ENCODE measurements at places on chromosomes 2 and 18.
A peak's percentile ranks its signal among the peaks of the same experiment; 100 is the strongest.

DNA sequence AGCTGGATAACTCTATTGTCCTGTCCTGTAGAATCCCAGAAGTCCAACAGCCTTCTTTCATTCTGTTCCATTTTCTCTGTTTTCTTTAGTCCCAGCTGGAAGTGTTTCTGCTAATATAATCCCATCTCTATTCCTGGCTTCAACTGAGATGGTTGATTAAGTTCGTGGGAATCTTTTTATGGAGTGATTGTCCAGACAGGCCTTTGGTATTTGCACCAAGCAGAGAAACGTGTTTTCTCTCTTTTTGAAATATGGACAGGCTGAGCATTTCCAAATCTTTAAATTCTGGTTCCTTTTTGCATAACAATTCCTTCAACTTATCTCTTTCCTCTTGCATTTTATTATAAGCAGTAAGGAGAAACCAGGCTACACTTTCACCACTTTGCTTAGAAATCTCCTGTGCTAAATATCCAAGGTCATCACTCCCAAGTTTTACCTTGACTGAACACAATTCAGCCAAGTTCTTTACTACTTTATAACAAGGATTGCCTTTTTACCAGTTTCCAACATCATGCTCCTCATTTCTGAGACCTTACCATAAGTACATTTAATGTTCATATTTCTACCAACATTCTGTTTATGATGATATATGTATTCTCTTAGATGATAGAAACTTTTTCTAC, 108.8 kb downstream of the ZFP36L2 start:
- no peak for DNase-seq

GRCh38 chr2:100427627-100428258, 10.3 kb upstream of the CHST10 start:
- no peak for DNase-seq

GRCh38 chr18:64165906-64166305, 17.0 kb upstream of the LINC00305 start:
- DNase-seq = no peak

GRCh38 chr18:27838225-27838624, 338.7 kb downstream of the CDH2 start:
- no peak for DNase-seq

GRCh38 chr2:10221976-10222870, 80.5 kb upstream of the HPCAL1 start:
- DNase-seq = no peak

DNA sequence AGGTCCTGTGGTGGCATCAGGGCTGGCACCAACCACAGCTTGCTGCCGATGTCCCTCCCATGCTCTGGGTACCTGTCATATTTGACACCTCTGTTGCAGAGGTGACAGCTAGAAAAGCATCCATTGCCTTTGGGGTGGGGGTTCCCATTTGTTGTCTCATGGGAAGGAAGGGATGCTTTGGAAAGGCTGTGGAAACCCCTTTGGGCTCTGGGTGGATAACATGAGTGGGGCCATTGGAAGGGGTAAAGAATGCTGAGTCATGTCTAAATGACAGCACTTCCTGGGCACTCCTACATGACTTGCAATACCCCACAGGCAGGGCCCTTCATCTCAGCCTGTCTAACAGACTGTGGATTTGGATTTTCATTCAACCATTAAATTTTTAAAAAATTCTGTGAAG, 27.8 kb downstream of the CTIF start:
- DNase-seq = no peak

DNA sequence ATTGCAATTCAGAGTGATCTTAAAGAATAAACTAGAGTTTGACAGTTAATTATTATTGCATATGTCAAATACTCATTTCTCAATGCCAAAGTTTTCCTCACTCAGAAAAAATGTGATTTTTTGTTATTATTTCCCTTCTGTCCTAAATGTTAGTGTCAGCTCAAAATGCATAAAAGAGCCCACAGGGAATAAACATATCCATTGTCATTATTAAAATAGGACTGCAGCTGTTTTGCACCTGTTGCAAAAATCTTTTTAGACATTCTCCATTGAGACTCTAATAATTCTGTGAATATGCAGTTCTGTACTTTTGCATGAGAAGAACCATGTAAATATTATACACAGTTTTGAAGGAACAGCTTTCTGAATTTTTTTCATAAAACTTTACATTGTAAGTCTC, 540.0 kb upstream of the SLC39A10 start:
- no peak for DNase-seq

GRCh38 chr2:15222856-15223255, 338.3 kb downstream of the NBAS start:
- DNase-seq = no peak

GRCh38 chr2:20643826-20644225, 7.1 kb downstream of the HS1BP3 start:
- no peak for DNase-seq

- no peak for DNase-seq
Observed at GRCh38 chr2:235116885-235117492, 165.2 kb downstream of the SH3BP4 start.

DNA sequence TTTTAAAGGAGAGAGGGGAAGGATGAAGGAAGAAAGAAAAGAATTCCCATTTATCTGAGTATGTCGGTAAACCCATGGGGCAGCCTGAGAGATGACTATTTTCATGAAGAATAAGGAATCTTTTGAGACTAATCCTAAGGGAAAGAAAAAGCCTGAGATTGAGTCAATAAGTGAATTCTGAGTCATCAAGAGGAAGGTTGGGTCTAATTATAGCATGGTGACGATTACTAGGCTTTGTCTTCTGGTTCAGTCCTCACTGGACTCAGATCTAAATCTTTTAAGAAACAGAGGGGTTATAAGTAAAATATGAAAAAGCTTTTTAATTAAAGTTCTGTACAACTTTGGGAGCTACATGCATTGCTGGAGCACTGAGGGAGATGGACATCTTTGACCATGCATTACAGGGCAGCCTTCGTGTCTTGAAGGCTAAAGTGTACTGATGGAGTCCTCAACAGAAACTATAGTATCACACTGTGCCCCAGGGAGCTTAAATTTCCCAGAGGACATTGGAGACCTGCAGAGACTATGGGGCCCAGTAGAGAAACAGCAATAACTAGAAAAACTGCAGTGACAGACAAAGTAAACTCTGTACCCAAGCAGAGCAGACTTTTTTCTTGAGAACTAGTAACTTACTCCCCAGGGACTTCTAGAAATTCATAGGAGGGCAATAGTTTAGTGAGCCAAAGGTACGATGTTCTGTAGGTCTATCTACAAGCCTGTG, 260.9 kb downstream of the RAD51AP2 start:
- DNase-seq = no peak

DNA sequence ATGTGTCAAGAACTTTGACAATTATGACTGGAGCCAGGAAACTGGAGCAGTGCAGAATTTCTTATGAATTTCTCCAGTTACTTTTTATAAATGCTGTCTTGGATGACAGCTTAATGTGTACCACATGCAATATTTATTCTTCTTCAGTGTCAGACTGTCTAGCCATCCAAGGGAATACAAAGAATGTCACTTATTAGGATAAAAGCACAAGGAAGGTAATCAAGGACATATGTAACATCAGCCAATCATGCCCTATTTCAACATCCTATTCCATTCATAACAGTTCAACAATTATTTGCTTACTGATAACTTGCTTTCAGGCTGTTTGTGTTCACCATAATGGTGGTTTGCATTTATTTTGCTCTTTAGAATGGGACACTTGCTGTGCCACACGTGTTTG, 139.8 kb downstream of the OLA1 start:
- DNase-seq = no peak

- no peak for DNase-seq
Observed at GRCh38 chr18:59038295-59039039, 101.2 kb upstream of the SEC11C start.

GRCh38 chr18:28078849-28079248, 98.1 kb downstream of the CDH2 start:
- no peak for DNase-seq

- no peak for DNase-seq
Observed at GRCh38 chr2:127614731-127615130, 31.2 kb upstream of the GPR17 start.

DNA sequence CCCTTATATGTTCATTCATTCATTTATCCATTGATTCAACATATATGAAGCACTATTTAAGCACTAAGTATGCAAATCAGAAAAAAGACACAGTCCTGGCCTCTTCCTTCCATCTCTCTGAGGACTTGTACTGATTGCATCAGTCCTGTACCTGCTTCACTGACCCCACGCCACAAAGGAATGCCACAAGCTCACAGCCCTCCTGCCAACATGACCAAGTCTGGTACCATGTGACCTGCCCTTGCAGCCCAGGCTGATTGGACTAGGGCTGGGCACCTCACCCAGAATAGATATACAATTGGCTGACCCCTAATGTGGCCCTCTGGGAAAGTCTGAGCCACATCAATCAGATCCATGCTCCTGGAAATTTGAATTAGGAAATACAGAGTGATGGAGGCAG, 196.6 kb downstream of the AGPS start:
- no peak for DNase-seq

DNA sequence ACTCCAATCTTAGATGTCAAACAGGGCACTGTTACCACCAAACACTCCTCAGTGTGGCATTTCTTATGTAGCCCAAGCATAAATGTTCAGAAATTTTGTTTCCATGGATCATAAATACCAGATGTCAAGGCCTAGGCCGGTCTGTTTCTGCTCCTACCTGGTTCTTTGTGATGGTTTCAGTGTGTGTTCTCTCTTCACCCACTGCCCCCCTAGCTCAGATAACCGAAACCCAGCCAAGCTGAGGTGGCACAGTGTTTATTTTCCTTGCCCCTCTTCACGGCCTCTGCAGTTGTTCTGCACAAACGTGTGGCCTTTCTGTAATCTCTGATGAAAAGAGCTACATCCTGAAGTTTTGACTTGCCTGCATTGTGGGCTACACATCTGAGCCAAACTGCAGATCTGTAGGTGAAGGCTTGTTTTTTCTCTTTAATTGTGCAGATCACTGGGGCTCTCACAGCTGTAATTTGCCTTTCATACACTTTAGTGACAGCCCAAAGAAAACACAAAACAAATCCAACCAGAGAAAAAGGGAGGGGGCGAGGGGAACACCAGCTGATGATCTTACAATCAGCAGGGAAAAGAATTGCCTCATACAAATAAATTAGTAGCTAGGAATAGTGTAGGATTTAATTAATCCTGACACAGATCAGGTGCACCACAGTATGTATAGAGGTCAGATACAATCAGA, 99.1 kb downstream of the NRP2 start:
- DNase-seq = no peak

- DNase-seq = no peak
Observed at GRCh38 chr2:170354855-170355780, 177.2 kb downstream of the MYO3B start.

DNA sequence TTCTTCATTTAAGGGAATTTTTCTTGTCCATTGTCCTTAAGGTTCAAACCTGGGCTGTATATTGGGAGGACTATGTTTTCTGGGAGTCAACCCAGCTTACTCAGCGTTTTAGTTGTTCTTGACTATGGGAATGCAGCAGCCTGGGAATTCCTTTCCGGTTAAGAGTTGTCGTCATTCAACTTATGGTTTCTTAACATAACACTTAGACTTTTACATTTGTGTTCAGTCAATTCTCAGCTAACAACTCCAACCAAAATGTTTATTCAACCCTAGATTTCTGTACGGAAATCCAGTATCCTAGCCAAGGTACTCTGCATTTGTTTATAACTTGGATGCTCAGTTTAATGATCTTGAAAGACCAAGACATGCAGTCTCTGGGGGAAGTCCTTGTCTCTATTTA, 960.9 kb downstream of the CBLN2 start:
- DNase-seq = no peak

DNA sequence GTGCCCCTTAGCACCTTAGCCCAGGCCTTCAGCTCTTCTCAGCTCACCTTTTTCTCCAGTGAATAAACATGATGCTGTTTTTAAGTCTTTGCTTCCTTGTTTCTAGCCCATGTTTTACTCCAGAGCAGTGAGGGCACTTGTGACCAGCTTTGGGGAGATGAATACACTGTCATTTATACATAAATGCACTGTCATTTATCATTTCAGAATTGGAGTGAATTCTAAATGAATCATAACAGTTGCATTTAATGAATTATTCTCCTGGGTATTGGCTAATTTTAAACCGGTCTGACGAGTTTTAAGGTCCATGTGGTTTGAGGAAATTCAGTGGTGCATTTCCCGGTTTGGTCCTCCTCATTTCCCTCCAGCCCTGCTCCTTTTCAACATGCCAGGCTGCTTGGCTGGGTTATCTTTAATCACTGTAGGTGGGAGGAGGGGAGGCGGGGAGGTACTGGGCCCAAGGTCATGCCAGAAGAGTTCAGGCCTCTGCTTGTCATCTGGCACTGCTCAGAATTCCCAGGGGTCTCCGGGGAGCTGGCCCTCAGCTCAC, 23.9 kb downstream of the PRKCE start:
- no peak for DNase-seq

GRCh38 chr2:200873560-200873959, 9.1 kb upstream of the CLK1 start:
- no peak for DNase-seq

DNA sequence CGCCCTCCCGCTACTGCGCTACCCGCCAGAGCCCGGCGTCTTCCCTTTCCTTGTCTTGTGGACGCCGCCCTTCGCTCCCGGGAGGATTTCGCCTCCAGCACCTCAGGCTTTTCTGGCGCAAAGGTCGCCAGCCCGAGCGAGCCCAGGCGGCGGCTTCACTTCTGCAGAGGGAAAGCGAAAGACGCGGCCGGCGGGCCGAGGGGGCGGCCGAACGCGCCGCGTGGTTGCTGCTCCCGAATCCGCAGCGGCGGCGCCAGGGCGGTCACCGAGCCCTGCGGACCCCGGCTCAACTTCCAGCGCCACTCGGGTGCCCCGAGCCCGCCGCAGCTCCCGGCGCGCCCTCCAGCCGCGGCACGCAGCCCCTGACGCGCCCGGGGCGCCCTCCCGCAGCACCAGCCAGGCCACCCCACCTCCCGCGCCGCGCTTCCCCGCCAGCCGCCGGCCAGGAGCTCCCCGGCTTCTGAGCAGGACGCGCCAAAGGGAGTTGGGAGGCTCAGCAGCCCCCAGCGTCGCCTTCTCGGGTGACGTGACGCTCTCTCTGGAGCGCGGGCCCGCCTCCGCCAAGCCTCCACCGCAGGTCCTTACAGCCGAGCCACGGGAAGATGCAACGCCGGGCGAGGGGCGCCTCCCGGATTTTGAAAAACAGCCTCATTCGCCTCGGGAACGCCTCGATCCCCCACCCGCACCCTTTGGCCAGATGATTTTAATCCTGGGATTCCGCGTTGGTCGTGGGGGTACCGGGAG, 84.9 kb upstream of the EPB41L3 start:
- peak; percentile 71 for DNase-seq

DNA sequence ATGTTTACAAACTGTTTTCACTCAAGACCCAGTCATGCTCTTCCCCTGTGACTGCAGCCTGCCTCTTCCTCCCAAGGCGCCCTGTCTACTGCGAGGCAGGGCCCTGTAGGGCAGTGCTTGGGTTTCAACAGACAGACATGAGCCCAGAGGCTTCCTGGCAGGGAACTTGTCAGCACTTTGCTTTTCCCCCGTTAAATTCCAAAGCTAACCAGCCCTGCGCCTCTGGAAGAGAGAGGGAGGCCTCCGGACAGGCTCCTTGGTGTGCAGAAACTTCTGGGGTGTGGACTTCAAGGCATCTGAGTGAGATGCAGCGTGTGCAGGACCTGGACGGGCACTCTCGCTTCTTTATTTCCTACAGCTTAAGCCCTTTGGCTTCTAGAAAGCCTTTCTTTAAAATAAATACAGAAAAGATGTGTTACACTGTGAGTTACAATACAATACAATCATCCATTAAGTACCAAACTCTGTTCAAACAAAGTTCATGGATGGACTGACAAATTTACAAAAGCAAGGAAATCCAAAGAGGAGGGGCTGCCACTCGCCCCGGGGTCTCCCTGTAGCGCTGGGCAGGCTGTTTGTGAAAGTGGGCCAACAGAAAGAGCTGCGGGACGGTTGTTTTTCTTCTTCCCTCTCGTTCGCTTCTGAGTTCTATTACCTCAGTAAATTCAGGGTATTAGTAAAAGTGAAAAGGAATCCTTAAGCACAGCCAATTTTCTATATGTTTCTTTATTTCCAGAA, 8.8 kb upstream of the ZNF516 start:
- no peak for DNase-seq

Data from Right ventricle myocardium inferior (tissue), 1 donor.